ENCODE measurements at places on chromosomes 2 and 18.

DNA sequence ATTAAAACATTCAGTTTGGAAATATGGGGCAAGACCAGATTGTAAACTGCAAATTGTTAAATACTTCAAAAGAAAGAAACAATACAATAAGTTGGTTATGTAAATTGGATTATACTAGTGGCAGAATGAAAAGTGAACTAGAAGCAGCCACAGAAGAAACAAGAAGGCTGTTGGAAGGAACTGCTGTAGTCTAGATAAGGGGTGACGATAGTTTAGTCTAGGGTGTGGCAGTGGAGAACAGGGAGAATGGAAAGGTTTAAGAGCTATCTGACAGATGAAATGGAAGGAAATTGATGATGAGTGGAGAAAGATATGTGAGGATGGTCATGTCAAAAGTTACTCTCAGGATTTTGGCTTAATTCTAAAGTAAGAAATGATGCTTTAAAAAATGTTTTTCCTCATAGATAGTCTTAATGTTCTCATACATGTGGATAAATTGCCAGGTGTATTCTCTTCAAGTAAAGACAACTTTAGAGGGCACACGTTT is 179.7 kb downstream of the GPD2 start:
- no peak for DNase-seq

GRCh38 chr2:15107137-15107536 is 454.0 kb downstream of the NBAS start:
- no peak for DNase-seq

DNA sequence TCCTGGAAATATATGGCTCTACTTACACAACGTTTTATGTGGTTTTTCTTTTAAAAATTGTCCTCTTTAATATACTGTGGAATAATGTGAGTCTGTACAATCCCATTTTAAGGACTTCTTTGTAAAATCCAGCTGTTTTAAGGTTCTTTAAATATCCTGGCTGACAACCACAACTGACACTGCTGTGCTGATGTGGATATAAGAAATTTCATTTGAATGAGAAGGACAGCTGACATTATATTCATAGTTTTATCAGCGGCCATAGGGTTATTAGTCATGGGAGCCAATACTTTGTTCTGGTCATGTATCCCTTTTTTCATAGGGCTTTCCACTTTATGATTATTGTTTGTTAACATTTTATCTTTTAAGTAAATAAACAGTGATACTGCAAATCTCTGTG is 169.5 kb downstream of the CAMKMT start:
- DNase-seq, result no peak

- no peak for DNase-seq
Measured at GRCh38 chr18:62106271-62106670, 80.6 kb downstream of the PIGN start.

GRCh38 chr2:7845332-7845731 is 836.5 kb upstream of the ID2 start:
- DNase-seq, result no peak

- DNase-seq, result no peak
Measured at GRCh38 chr2:162731917-162732804, 106.4 kb downstream of the KCNH7 start.

DNA sequence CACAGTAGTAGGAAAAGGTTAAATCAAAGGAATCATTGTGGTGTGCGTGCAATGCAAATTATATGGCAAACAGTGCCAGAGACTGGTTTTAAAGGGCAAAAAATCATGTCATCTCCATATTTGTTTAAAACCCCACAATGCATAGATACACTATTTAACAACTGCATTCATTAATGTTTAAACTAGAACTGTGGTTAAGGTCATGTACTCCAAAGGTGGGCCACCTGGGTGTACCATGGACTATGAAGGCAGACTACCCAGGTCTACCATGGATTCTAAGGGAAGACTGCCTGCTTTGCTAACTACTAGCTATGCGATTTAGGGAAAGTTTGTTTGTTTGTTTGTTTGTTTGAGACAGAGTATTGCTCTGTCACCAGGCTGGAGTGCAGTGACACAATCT is 356.3 kb downstream of the ZEB2 start:
- DNase-seq, result no peak

- DNase-seq, result no peak
Measured at GRCh38 chr18:66872277-66872676, 268.4 kb upstream of the CDH19 start.

DNA sequence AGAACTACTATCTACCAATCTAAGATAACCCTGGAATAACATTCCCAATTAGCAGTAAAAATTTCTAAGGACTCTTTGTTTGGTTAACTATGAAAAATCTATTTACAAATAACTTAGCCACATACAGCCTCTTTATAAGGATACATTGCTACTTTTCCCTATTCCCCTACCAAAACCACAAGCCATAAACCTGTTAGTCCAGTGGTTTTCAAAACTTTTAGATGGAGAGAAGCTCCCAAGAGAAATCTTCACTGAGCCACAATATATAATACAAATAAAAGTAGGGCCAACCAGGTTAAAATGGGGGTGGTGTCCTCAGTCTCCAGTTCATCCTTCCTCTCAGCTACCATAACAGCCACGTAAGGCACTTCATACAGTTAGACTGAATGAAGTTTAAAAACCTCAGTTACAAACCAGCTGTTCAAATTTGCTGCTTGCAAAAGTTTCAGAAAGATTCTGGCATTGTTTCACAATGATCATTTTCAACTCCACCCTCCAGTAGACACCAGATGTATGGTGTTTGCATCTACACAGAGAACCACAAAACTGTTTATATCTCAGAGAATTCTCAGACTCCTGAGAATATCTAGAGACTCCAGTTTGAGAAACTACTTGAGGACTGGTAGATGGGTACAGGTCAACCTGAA is 26.0 kb downstream of the SOS1 start:
- DNase-seq, result no peak

Measured in stimulated activated CD4-positive, alpha-beta T cell treated with anti-CD3 and anti-CD28 coated beads, Interleukin-4, amount 100 ng/mL, for 4 hours (primary cell).